ENCODE measurements at places on chromosomes 12 and 14.

- DNase-seq: no peak
Observed at GRCh38 chr14:94599656-94600004, 12.6 kb upstream of the SERPINA3 start.

DNA sequence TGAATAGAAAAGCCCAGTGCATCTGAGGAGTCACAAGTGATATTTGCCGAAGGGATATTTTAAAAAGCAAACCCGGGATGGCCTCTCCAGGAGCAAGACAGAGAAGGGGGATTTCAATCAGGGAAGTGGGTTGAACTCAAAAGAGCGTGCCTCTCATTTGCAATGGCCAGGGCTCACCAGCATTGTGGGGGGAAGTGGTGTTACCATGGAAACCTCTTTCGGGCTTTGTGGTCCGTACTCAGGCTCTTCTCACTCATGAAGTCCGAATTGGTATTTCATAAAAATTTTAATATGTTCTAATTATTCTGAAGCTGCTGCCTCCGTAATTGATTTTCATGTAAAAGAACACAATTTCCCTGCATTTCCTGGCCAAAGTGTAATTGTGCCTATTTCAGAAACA lies 79.8 kb downstream of the SLC15A4 start:
- no peak for DNase-seq

GRCh38 chr12:64918344-64918743 lies 93.9 kb downstream of the TBC1D30 start:
- no peak for DNase-seq

GRCh38 chr14:49863487-49864281 lies 11.1 kb upstream of the NEMF start:
- no peak for DNase-seq

DNA sequence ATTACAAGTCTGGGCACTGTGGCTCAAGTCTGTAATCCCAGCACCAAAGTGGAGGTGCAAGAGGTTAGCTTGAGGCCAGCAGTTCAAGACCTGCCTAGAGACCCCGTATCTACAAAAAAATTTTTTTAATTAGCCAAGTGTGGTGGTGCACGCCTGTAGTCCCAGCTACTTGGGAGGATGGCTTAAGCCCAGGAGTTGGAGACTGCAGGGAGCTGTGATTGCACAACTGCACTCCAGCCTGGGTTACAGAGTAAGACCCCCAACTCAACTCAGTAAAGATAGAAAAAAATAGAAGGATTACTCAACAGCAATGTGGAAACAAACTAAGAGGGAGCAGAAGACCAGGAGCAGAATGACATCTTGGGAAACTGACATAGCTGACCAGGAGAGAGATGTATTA lies 13.3 kb downstream of the SBNO1 start:
- no peak for DNase-seq

GRCh38 chr14:95902273-95902826 lies 25.7 kb downstream of the TUNAR start:
- no peak for DNase-seq

- no peak for DNase-seq
Observed at GRCh38 chr12:112160611-112161010, 35.3 kb downstream of the TRAFD1 start.

GRCh38 chr12:75908961-75909605 lies 122.5 kb downstream of the PHLDA1 start:
- DNase-seq: peak; percentile 87

- no peak for DNase-seq
Observed at GRCh38 chr12:103794309-103795213, 46.5 kb downstream of the NT5DC3 start.

Data from fibroblast of mammary gland (primary cell).